Skin of body (tissue), 3 donors: ENCODE measurements at places on chromosomes 6 and 20.

DNA sequence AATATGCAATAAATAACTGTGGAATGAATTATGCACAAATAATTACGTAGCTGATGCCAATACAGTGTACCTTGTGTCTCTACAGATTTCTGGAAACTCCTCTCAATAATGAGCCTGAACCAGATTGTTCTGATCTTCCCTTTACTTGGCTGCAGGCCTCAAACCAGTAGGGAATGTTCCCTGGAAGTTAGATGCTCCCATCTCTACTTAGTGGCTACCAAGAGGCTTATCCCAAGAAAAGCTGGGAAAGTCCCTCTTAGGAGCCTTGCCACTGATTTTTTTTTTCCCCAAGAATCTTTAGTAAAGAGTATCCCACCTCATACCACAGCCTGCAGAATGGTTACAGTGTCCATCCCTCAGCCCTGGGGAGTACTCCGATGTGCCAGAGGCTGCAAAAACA, 702.1 kb downstream of the RFPL4B start:
- DNase-seq: no peak

- DNase-seq: no peak
Measured at GRCh38 chr6:36350681-36351571, 14.2 kb upstream of the BNIP5 start.

DNA sequence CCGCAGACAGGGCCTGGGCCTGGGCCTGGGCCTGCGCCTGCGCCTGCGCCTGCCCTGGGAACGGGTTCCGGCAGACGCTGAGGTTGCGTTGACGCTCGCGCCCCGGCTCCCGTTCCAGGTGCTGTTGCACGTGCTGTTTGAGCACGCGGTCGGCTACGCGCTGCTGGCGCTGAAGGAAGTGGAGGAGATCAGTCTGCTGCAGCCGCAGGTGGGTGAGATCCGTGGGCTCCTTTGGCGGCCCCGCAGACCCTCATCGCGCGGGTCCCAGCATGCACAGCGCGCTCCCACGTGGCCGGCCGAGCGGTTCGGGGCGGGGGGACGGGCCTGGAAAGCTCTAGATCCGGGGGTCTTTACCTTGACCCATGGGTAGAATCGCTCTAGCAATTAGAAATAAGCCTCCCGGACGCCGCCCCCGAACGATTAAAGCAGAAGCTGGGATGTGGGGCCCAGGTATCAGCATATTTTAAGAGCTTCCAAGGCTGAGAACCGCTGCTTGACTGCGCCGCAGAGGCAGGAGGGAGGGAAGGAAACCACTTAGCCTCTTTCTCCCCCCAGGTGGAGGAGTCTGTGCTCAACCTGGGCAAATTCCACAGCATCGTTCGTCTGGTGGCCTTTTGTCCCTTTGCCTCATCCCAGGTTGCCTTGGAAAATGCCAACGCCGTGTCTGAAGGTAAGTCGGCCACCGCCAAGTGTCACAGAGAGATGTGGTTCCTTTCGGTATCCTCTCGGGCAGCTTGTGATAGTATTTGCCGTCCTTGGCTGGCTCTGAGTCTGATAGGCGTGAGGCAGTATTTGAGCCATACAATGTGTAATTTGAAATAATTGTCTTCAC, 508 bp downstream of the NOP56 start:
- DNase-seq: no peak

DNA sequence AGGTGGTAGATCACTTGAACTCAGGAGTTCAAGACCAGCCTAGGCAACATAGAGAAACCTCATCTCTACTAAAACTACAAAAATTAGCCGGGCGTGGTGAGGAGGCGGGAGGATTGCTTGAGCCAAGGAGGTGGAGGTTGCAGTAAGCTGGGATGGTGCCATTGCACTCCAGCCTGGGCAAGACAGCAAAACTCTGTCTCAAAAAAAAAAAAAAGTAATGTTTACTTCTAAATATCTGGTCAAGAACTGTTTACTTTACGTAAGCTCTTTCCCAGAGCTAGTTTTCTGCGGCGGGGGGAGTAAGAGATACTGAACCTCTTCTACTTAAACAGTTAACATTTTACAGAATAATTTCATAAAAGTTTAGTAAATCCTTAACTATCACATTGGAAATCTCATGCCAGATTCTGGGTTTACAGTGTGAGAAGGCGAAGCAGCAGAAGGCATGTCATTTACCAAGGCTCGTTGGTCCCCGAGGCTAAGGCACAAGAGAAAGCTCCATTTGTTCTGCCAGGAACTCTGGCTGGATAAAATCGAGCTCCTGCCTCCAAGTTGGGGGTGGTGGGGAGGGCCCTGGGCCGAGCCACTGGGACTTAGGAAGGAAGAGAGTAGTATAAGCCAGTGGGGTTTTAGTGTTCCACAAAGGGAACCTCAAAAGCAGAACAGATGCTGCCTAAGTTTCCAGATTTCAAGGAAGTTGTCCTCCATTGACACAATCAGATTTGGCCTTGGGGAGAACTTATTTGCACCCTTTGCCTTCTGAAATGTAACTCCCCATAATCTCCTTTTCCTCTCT, 41.7 kb downstream of the ARFGEF2 start:
- peak; percentile 14 for DNase-seq

GRCh38 chr6:111673532-111673931, 67.9 kb upstream of the TRAF3IP2 start:
- no peak for DNase-seq

GRCh38 chr6:146542881-146543210, 787 bp upstream of the RAB32 start:
- no peak for DNase-seq

DNA sequence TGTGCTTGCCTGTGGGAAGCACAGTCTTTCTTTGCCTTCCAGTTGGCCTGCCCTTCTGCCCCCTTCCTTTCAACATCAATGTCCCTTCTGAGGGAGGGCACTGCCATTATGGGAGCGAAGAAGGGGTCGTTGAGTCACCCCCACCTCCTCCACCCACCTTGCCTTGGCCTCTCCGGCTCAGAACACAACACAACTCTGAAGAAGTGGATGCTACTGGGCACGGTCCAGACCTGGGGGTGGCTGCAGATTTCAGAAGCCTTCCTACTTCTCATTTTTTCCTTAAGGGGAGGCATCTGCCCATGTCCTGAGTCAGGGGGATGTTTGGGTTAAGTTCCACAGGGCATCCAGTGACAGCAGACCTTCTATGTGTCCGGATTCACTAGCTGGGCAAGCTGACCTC, 72.1 kb downstream of the GFOD1 start:
- DNase-seq: no peak

- DNase-seq: no peak
Measured at GRCh38 chr6:6931071-6932025, 176.4 kb upstream of the RREB1 start.

DNA sequence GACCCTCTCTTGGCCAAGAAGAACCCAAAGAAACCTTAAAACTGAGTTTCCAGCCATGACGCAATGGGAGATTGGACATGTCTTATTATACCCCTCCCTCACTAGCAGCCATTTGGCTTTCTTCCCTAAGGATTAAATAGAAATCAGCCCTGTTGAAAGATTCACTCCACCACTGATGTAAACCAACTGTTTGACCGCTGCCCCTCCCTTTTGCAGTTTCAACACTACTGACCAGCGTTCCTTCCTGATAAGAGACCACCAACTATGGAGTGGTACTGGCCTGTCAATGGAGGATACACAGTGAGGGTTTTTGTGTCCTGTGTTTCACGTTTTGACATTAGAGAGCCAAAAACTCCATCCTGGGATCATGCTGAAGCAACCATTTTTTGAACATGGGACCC, 53.2 kb upstream of the CD2AP start:
- no peak for DNase-seq
